ENCODE measurements at places on chromosomes 6 and 20. TPM values are rescaled to one million over a fixed set of nuclear protein-coding genes. Genes with fewer than 3 reads are reported as not detected.

CBLN4 gene
- total RNA-seq = 1.0 TPM

NOL7 gene
- 30.6 TPM for total RNA-seq

SIGLEC1 gene
- total RNA-seq = 0.09 TPM

SLC26A8 gene
- total RNA-seq = not detected

KIF13A gene
- 13.8 TPM for total RNA-seq

CENPW gene
- total RNA-seq = 1.1 TPM

LRRN4 gene
- total RNA-seq = 2.2 TPM

APCDD1L gene
- total RNA-seq = 0.28 TPM

TTLL9 gene
- total RNA-seq = 0.21 TPM

FOXA2 gene
- total RNA-seq = 17.7 TPM

TBXT gene
- total RNA-seq = not detected

RGS17 gene
- total RNA-seq = 0.47 TPM

DSP gene
- total RNA-seq = 112 TPM

MEP1A gene
- 0.25 TPM for total RNA-seq

GSTA2 gene
- 47.6 TPM for total RNA-seq

DLL1 gene
- total RNA-seq = 11.6 TPM

TMEM170B gene
- total RNA-seq = 1.2 TPM

COL19A1 gene
- 0.76 TPM for total RNA-seq

FNDC11 gene
- not detected for total RNA-seq

HELZ2 gene
- 23.4 TPM for total RNA-seq

TINAG gene
- total RNA-seq = not detected

TFAP2B gene
- total RNA-seq = not detected
